Heart left ventricle (tissue), 16 donors: ENCODE measurements at places on chromosomes 4 and X. TPM values are rescaled to one million over a fixed set of nuclear protein-coding genes. Genes with fewer than 3 reads are reported as not detected.

GRCh38 chr4:81724925-81725329 lies 253.2 kb upstream of the RASGEF1B start:
- peak; percentile 56 for DNase-seq
- no peaks in the 10 kb centered on the region for H3K27me3 ChIP-seq
- H3K27ac ChIP-seq = no peak overlapping the region
- no peaks in the 10 kb centered on the region for H3K36me3 ChIP-seq
- no peaks in the 10 kb centered on the region for H3K4me1 ChIP-seq
- no peak overlapping the region for H3K4me3 ChIP-seq

DNA sequence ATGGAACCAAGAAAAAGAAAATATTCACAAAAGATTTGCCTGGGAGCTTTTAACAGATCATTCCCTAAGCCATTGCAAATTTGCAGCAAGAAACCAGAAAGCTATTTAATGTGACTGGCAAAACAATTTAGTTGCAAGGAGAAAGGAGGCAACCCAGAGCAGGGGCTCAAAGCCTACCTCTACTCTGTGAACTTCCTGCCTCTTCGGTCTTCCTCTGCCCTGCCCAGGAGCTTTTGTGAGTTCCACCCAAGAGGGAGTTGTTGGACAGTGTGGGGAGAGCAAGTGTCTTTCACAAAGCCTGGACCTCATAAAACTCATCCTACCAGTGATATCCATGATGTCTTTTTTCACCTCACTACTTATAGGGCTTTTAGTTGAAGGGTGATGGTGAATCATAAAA lies 107.4 kb downstream of the AFF1 start:
- peaks cover 7% of the 10 kb centered on the region for H3K36me3 ChIP-seq
- DNase-seq = no peak
- no peaks in the 10 kb centered on the region for H3K27me3 ChIP-seq
- H3K4me1 ChIP-seq = peaks cover 93% of the 10 kb centered on the region

- H3K4me1 ChIP-seq = no peaks in the 10 kb centered on the region
- H3K36me3 ChIP-seq = no peaks in the 10 kb centered on the region
- no peak for DNase-seq
- no peak overlapping the region for H3K27ac ChIP-seq
- H3K27me3 ChIP-seq = no peaks in the 10 kb centered on the region
- no peak overlapping the region for H3K4me3 ChIP-seq
Observed at GRCh38 chr4:66372706-66373105, 702.4 kb upstream of the EPHA5 start.

DNA sequence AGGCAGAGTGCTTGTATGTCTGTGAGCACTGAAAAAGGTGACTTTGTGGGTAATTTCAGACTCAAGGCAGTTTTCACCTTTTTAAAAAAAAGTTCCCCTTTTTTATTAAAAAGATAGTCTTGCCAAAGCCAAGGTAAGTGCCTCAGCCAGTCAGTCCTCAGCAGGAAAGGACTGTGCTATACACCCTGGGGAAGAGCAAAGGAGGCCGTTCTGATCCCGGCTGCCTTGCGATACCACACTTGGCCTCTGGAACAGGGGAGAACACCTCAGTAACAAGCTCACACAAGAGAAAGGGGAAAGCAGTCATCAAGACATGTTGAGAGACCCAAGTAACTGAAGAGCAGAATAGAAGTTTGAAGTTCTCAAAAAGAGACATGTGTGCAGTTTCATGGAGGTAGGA lies 541.7 kb downstream of the BCOR start:
- no peak overlapping the region for H3K4me3 ChIP-seq
- no peaks in the 10 kb centered on the region for H3K36me3 ChIP-seq
- H3K27ac ChIP-seq = no peak overlapping the region
- no peaks in the 10 kb centered on the region for H3K27me3 ChIP-seq

DNA sequence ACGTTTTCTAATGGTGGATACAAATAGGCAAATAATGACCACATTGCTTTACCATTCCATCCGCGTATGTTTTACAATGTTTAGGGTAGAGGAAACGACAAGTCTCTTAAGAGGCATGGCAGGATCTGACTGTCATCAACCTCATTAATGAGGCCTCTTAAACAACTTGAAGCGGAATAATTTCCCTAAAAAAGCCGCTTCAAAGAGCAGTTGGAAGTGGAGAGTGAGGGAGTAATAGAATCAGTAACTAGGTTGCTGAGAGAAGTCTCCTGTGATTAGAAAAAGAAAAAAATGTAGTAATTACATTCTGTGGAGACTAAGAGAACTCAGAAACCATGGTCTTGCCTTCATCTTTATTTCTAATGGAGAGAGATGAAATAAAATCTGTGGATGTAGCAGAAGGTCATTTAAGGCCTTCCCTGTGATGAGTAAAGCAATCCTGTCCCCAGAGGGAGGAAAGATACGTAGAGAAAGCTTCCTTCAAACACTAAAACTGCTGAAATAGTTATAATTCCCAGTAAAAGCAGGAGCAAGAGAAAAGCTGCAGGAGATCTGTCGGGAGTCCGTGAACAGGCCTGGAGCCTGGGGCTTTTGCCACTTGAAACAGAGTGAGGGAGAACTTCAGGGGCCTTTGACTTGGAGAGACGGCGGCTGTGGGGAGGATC lies 11.1 kb upstream of the SEPSECS start:
- H3K4me1 ChIP-seq = peaks cover 17% of the 10 kb centered on the region
- H3K36me3 ChIP-seq = no peaks in the 10 kb centered on the region
- no peak overlapping the region for H3K27ac ChIP-seq
- H3K27me3 ChIP-seq = no peaks in the 10 kb centered on the region

DNA sequence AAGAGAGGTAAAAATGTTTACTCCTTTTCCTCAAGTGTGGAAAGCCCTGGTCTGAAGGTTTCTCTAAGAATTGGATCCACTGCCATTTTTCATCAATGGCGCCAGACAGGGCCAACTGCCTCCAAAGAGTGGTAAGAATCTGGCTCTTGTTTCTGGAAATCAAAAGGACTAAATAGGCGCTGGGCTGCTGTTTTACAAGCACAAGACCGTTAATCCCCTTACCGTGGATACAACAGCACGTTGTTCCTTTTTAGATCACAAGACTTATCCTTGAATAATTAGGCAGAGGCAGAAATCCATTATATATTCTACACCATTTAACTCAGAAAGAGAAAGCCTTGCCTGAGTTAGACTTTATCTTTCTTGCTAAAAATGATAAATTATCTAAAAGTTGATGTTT lies 10.6 kb downstream of the CLTRN start:
- H3K27me3 ChIP-seq = peaks cover 4% of the 10 kb centered on the region
- H3K4me3 ChIP-seq = no peak overlapping the region
- no peak overlapping the region for H3K27ac ChIP-seq
- H3K4me1 ChIP-seq = no peaks in the 10 kb centered on the region

DNA sequence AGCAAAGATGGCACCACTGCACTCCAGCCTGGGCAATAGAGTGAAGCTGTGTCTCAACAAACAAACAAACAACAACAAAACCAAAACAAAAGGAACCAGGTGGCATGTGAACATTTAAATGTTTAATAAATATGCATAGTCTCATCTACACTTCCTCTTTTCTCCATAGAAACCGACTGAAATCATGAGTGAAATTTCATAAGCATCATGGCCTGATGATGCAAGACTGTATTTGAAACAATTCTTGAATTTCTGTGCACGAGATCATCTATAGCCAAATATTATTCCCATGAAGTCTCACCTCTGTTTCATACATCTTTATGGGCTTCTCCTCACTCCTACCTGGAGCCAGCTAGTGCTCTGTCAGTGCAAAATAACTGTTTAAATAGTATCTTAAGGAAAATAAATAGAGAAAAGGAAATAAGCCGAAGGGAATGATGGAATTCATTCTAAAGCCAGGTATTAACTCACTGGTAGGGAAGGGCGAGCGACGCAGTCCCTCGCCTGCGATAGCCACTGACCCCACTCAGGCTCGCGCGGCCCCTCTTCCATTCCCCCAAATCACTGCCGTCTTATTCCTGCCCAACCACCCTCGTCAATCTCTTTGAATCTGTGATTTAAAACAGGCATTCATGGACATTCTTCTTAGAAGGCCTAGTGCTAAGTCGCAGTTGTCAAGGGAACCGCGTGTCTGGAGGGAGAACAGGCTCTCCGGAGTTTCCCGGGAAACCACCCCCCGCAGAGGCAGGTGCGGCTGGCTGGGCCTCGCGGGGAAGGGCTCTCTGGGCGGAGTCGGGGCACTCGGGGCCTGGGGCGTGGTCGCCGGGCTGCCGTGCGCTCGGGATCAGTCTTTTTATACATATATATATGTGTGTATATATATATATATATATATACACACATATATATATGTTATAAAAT lies 52.4 kb upstream of the TRIM2 start:
- no peak for DNase-seq
- H3K4me1 ChIP-seq = peaks cover 6% of the 10 kb centered on the region
- peak overlapping the region; percentile 66 for H3K4me3 ChIP-seq

GRCh38 chrX:675955-676295 lies 45.3 kb downstream of the SHOX start:
- no peaks in the 10 kb centered on the region for H3K27me3 ChIP-seq
- H3K36me3 ChIP-seq = no peaks in the 10 kb centered on the region
- no peak for DNase-seq
- H3K4me1 ChIP-seq = no peaks in the 10 kb centered on the region
- H3K4me3 ChIP-seq = no peak overlapping the region
- H3K27ac ChIP-seq = no peak overlapping the region

DNA sequence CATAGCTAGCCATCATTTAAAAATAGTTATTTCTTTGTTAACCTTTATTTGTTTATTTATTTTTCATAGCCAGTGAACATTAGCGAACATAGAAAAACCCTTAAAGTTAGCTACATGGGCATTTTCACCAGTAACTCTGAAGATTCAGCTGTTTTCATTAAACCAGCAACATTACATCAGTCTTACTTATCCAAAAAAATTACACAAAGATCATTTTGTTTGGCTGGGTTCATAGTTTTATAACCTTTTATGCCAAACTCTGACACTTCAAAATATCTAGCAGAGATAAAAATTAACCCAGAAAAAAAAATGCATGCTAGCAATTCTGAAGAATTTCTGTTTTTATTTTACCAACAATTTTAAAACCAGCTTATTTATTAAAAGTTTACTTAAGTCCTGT lies 784.1 kb downstream of the PCDH18 start:
- no peaks in the 10 kb centered on the region for H3K27me3 ChIP-seq
- no peaks in the 10 kb centered on the region for H3K4me1 ChIP-seq
- no peak overlapping the region for H3K4me3 ChIP-seq

DNA sequence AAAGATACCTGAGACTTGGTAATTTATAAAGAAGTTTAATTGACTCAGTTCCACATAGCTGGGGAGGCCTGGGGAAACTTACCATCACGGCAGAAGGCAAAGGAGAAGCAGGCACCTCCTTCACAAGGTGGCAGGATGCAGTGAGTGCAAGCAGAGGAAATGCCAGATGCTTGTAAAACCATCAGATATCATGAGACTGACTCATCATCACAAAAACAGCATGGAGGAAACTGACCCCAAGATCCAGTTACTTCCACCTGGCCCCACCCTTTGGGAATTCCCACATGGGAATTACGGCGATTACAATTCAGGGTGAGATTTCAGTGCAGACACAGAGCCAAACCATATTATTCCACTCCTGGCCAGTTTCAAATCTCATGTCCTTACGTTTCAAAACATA lies 514.7 kb upstream of the SPANXN1 start:
- H3K36me3 ChIP-seq = no peaks in the 10 kb centered on the region
- DNase-seq = no peak
- H3K4me3 ChIP-seq = no peak overlapping the region

GRCh38 chr4:108619372-108620100 lies 840 bp upstream of the RPL34 start:
- no peak for DNase-seq
- H3K4me3 ChIP-seq = peak overlapping the region; percentile 92
- peak overlapping the region; percentile 54 for H3K27ac ChIP-seq
- no peaks in the 10 kb centered on the region for H3K27me3 ChIP-seq
- peaks cover 16% of the 10 kb centered on the region for H3K4me1 ChIP-seq

GRCh38 chrX:129824620-129825019 lies 19.1 kb downstream of the ZDHHC9 start:
- no peaks in the 10 kb centered on the region for H3K36me3 ChIP-seq
- H3K4me3 ChIP-seq = no peak overlapping the region
- H3K27ac ChIP-seq = no peak overlapping the region
- no peak for DNase-seq
- no peaks in the 10 kb centered on the region for H3K27me3 ChIP-seq

DNA sequence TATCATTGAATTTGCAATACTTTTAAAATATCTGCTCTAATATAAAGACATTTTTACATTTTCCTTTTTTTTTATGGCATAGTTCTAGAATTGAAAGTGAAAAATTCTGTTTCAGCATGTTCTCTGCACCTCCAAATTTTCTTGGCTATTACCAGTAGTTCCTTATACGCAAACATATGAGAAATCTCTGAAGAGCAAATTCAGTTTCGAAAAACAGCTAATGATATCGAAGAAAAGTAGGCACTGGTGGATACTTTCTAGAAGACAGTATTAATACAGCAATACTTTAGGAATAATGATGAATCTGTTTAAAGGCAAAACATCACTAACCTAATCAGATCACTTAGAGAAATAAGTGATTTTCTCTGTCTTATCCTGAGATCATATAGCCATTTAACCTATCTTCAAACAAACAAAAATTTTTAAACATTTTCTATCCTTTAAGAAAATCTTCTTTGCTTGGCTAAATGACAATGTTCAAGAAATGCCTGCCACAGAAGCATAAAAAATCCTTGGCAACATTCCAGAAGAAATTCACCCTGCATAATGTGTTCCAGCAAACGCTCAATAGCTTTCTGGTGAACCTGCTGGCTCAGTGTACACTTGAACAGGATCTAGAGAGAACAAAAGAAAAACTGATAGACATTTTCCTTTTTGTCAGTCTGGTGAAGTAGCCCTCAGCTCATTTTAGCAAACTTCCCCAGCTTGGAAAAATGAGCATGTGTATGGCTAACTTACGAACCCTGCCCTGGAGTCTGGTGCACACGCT lies 51.2 kb upstream of the KLF3 start:
- DNase-seq = no peak
- H3K27me3 ChIP-seq = no peaks in the 10 kb centered on the region
- H3K4me1 ChIP-seq = no peaks in the 10 kb centered on the region
- no peak overlapping the region for H3K27ac ChIP-seq
- H3K36me3 ChIP-seq = no peaks in the 10 kb centered on the region

GRCh38 chr4:150694438-150694837 lies 112.5 kb downstream of the MAB21L2 start:
- no peaks in the 10 kb centered on the region for H3K36me3 ChIP-seq
- H3K27ac ChIP-seq = no peak overlapping the region
- no peaks in the 10 kb centered on the region for H3K4me1 ChIP-seq
- no peak for DNase-seq
- H3K4me3 ChIP-seq = no peak overlapping the region
- no peaks in the 10 kb centered on the region for H3K27me3 ChIP-seq

GRCh38 chr4:153523164-153523796 lies 57.1 kb downstream of the TMEM131L start:
- no peak overlapping the region for H3K4me3 ChIP-seq
- peaks cover 4% of the 10 kb centered on the region for H3K4me1 ChIP-seq
- no peak overlapping the region for H3K27ac ChIP-seq
- DNase-seq = no peak
- no peaks in the 10 kb centered on the region for H3K36me3 ChIP-seq
- H3K27me3 ChIP-seq = no peaks in the 10 kb centered on the region

- H3K36me3 ChIP-seq = no peaks in the 10 kb centered on the region
- no peak for DNase-seq
- no peak overlapping the region for H3K4me3 ChIP-seq
- H3K27ac ChIP-seq = no peak overlapping the region
- no peaks in the 10 kb centered on the region for H3K4me1 ChIP-seq
Observed at GRCh38 chr4:115655626-115656025, 542.2 kb upstream of the NDST4 start.

Gene ARHGEF38
- not detected for total RNA-seq

Gene MAGEC2
- not detected for total RNA-seq

Gene GPR119
- not detected for total RNA-seq

Gene DCHS2
- total RNA-seq = not detected

Gene EMD
- 76.8 TPM for total RNA-seq

Gene LDB2
- total RNA-seq = 9.5 TPM

Gene HHIP
- not detected for total RNA-seq

Gene SLC39A8
- total RNA-seq = 3.0 TPM
